Kidney epithelial cell (primary cell): ENCODE measurements at places on chromosomes 5 and 9.

GRCh38 chr5:36759117-36759516 lies 117.5 kb upstream of the NIPBL start:
- no peak for DNase-seq

- no peak for DNase-seq
Observed at GRCh38 chr5:116378007-116378776, 196.4 kb downstream of the SEMA6A start.

GRCh38 chr9:21286659-21287058 lies 18.5 kb downstream of the IFNA5 start:
- DNase-seq, result no peak

- no peak for DNase-seq
Observed at GRCh38 chr9:73579823-73580222, 428.2 kb downstream of the ANXA1 start.

DNA sequence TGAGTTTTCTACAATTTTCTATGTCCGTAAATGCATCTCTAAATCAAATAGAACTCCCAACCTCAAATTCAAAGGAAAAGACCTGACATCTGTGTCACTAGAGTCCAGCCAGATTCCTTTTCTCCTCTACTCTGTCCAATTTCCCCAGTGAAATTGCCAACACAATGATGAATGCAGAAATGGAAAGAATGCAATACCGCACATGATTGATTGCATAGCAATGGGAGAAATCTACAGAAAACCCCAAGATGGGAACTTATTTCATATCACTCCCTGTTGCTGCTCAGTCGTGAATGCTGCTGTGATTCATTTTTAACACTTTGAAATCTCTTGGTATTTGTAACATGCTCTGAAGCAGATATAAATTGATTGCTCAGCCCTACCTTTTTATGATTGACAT lies 355.1 kb upstream of the TUSC1 start:
- no peak for DNase-seq

DNA sequence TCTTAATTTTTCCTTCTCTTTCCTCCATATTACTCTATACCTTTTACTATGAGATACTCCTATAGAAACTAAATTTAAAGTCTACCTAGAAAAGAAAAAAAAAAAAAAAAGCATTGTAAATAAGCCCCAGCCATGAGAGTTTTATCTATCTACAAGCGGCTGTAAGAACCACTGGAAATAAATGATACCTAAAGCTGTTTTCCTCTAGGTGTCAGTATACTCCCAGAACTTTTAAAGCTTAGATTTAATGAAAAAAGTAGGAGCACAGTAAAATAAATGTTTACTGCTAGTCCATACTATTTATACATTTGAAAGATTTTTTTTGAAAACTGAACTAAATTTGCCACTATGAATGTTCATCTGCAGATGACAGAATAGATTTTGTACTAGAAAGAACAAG lies 26.2 kb downstream of the TYRP1 start:
- DNase-seq, result no peak

- no peak for DNase-seq
Observed at GRCh38 chr5:31049936-31050704, 143.4 kb upstream of the CDH6 start.
